ENCODE measurements at places on chromosomes 1 and 21.

GRCh38 chr1:113271039-113271438 lies 119.3 kb upstream of the MAGI3 start:
- DNase-seq, result no peak

- DNase-seq, result no peak
These were observed 103.3 kb downstream of the LACTBL1 start for GRCh38 chr1:22869325-22869724.

GRCh38 chr21:44846485-44847260 lies 26.8 kb downstream of the PTTG1IP start:
- no peak for DNase-seq

- no peak for DNase-seq
These were observed 28.1 kb downstream of the RNF187 start for GRCh38 chr1:228515200-228515834.

DNA sequence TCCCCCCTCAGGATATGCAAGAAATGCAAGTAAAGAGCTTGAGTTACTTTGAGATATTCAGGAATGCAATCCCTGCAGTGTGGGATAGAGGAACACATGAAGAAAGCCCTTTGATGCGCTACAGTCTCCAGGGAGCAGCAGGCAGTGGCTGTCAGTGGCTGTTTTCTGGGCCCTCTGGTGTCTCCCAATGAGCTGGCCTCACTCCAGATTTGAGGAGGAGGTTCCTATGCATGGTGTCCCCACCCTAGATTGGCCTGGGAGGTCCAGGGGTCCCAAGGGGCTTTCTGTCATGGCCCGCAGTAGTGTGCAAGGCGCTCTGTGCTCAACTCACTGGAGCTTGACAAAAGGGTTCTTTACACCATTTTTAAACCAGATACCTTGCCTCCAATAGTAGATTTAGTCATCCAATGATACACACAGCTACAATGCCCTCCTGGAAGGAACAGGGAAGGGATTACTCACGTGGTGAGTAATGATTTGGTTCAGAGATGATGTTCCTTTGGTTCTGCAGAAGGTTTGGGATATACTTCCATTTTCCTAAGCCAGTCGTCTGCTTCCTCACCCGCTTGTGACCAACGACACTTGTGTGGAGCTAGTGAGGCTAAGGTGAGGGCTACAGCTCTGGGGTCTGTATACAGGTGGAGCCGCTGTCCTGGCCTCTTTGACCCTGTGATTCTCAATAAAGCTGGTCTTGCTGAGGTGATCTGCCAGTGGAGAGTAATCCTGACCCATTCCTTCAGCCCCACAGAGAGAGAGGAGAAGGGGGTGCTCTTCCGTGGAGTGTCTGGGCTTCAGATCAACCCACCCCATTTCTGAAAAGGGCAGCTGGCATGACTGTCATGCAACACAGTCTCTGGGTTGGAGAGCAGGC lies 6.6 kb downstream of the BATF3 start:
- no peak for DNase-seq

GRCh38 chr1:51217101-51217500 lies 19.0 kb upstream of the RNF11 start:
- no peak for DNase-seq

DNA sequence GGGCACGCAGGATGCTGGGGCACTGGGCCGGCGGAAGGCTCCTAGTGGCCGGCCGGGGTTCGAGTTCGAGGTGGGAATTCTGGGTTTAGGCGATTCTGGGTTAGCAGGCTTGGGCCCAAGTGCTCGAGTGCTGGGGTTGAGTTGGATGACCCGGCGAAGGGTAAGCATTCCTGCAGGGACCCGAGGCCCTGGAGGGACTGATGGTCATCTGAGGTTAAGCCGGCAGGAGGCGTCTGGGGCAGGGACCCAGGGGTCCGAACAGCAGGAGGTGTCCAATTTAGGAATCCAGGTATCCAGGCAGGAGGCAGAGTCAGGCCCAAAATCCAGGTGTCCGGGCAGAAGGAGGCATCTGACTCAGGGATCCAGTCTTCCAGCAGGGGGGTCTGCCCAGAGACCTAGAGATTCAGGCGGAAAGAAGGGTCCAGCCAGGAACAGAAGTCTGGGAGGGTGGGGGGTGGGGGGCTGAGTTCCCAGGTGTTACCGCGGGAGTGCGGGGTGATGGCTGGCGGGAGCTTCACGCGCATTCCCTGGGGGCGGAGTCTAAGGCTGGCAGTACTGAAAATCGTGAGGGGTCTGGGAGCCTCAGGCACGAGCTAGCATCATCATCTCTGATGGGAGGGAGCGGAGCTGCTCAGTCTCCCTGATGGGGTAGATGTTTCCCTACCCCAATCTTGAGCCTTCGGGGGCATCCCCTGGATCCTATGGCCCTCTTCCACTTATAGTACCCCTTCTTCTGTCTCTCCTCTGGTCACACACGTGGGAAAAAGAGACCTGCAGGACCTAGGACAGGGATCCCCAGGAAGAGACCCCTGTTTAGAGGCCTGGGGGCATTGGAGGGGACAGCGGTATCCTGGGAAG lies 585 bp downstream of the GPR3 start:
- no peak for DNase-seq

- no peak for DNase-seq
These were observed 1288.7 kb downstream of the PLA2G4A start for GRCh38 chr1:188117436-188117835.

- DNase-seq, result no peak
These were observed 86.1 kb downstream of the VPS26C start for GRCh38 chr21:37181059-37181458.

DNA sequence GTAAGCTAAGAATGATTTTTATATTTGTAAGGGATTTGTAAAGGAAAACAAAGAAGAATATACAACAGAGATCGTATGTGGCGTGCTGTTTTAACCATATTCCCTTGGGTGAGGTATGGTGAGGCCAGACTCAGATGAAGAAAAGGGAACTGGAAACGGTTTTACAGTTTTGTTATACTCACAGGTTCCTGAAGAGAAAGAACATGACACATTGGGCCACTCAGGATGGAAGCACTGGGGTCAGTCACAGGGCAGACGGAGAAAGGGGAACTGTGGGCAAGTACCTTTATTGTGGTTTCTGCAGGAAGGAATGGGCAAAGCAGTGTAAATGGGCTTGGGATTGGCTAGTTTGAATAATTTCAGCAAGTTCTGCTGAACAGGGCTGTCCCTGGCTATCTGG lies 177.4 kb downstream of the LBR start:
- DNase-seq, result no peak

DNA sequence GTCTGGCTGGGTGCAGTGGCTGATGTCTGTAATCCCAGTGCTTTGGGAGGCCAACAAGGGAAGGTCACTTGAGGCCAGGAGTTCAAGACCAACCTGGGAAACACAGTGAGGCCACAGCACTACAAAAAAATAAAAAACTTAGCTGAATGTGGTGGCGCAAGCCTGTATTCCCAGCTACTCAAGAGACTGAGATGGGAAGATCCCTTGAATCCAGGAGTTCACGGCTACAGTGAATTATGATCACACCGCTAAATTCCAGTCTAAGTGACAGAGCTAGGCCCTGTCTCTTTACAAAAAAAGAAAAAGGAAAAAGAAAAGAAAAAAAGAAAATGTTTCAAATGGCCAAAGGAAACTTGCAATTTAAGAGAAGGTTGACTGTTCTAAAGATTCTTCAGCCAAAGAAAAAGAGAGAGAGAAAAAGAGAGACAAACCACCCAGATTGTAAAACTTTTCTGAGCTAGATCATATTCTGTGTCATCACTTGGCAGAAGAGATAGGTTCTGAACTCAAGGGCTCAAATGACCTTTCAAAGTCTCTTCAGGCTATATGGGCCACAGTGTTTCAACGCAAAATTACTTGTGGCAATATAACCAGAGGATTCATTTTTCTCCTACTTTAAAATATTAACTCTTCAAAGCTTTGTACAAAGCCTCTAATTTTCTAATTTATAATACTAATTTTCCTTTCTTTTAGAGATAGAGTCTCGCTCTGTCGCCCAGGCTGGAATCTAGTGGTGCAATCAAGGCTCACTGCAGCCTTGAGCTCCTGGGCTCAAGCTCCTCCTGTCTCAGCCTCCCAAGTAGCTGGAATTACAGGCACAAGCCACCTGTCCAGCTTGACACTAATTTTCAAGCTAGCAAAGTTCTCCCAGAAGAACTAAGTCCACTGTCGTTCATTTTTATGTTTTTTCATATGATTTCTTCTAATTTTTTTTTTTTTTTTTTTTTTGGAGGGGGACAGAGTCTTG lies 20.5 kb downstream of the ARID4B start:
- DNase-seq, result no peak

GRCh38 chr1:21451212-21451611 lies 11.3 kb downstream of the NBPF3 start:
- no peak for DNase-seq

DNA sequence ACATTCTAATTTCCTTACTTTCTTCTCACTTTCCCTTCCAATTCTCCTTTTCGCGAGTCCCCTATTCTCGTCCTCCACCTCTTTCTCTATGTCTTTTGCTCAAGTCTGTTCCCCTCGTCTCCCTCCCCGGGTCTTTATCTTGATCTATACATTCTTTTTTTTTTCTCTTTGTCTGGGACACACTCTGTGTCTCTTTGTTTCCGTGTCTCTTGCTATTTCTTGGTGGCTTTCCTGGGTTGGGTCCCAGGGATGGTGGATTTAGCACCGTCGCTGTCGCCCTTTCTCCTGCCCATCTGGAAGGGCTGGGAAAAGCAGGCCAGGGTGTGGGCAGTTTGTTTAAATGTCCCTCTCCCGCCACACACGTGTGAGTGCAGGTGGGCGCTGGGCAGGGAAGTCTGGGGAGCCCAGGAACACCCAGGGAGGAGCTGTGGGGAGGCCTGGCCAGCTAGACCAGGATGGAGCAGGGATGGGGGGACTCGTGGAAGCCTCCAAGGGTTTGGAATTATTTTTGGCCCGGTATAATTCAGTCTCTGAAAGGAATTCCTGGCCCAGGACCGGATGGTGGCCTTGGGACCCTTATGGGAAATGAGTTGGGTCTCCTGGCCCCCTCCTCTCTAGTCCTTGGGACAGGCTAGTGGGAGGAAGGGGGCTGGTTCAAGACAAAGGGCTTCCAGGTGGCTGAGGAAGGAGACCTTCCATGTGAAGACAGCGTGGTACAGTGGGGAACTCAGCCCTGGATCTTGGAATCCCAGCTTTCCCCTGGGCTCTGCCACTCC lies 9.5 kb upstream of the ID3 start:
- no peak for DNase-seq

DNA sequence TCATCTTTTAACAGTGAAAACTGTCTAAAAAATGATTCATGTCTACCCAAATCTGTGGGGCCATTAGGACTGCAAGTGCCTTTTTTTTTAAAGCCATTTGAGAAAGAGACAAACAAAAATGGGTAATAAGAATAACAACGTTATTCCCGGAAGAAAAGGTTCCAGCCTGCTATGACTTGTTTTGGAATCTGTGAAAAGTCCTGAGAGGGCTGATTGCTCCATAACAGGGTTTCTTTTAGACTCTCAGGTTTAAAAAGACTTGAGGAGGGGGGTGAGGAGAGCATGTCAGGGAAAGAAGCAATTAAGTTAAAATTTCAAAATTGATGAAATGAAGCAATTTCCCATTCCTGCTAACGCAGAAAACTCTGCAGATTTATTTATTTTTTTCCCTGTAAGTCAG lies 56.4 kb downstream of the CACHD1 start:
- DNase-seq, result no peak

DNA sequence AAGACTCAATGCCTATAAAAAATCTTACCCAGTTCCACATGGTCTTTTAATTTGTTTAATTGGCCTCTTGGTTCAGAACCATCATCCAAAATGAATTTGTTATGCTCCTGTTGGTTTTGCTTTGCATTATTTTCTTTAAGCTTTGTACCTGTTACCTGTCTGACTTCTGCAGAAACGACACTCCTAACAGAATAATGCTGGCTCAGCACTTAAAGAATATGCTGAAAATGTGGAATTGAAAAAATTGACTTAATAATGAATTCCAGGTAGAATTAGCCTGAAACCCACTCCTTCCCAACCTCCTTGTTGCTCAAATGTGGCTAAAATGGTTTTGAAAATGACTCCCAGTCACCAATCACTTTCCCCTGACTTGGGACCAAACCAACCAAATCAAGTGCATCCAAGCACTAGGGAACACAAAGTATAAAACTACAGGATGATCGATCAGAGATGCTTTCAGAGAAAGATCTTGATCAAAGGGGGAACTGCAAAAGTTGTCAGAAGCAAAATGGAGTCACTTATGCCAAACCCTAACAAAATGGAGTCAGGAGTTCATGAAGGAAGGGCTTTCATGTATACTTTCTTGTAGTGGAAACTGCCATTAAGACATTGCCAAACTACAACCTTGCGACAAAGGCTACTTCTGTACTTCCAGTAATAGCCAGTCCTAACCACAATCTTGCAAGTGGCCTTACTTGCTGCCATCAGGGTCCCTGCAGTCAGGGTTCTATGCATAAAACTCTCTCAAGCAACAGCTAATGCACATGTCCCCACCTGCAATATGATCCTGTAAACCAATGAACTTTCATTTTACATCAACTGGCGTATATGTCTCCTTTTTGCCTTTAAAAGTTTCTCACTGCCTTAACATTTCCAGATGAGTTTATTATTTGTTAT lies 5.4 kb downstream of the GBP7 start:
- no peak for DNase-seq

DNA sequence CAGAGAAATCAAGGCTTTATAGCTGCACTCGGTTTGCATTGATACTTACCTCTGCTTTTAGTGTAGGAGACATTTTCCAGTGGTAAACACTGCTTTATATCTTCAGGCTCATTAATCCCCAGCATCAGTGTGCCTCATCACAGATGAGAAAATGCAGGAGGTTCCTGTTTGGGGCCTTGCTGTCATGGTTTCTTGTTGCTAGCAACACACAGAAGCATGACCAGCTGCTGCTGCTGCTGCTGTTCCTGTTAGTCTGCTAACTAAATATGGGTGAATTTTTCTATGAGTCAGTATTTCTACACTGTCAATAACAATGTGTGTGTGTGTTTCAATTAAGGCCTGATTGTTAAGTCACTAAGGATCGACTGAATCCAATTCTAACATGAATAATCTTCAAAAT lies 85.8 kb upstream of the RGS1 start:
- DNase-seq, result no peak

- no peak for DNase-seq
These were observed 17.2 kb downstream of the CEP350 start for GRCh38 chr1:179971563-179972496.

GRCh38 chr1:97636941-97637340 lies 283.9 kb downstream of the DPYD start:
- DNase-seq, result no peak

DNA sequence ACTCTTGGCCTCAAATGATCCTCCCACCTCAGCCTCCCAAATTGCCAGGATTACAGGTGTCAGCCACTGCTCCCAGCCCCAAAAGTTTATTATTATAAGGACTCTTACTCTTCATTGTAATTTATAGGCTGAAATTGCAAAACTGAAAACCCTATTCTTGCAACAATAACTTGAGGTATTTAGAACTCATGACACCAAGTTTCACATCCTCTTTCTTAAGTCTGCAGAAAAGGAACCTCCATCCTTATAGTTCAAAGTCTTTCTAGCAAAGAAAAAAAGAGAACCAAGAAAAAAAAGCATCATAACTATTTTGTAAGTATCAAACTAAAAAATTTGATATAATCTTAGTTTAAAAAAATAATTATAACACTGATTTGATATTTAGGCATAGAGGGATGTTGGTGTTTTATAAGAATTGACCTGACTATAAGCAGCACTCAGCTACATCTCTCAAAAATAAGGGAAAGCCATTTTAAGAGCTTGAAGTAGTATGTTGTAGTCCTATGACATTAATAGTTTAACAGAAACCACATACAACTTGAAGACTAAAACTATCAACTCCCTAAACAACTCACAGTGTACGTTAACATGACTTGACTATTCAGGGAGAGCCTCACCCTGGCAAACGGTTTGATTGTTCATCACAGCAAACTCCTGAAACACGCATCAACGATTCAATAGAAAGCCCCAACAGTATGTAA lies 122.4 kb downstream of the AKT3 start:
- no peak for DNase-seq

- DNase-seq, result no peak
These were observed 127.6 kb downstream of the DMRTB1 start for GRCh38 chr1:53586765-53587164.
